ENCODE measurements at places on chromosomes 2 and 18. TPM values are rescaled to one million over a fixed set of nuclear protein-coding genes. Genes with fewer than 3 reads are reported as not detected.

GCFC2 gene
- total RNA-seq, result 9.3 TPM

EVX2 gene
- total RNA-seq, result not detected

NPPC gene
- total RNA-seq, result not detected

ANKRD36B gene
- 7.5 TPM for total RNA-seq

KRTCAP3 gene
- 44.1 TPM for total RNA-seq

RNPEPL1 gene
- total RNA-seq, result 31.4 TPM

NEURL3 gene
- not detected for total RNA-seq

RIT2 gene
- not detected for total RNA-seq

HTR2B gene
- not detected for total RNA-seq

FBXO15 gene
- total RNA-seq, result 1.1 TPM

ARHGEF33 gene
- 0.14 TPM for total RNA-seq

TMEM169 gene
- total RNA-seq, result 3.2 TPM

PAX8 gene
- total RNA-seq, result 0.60 TPM

DYNAP gene
- not detected for total RNA-seq

CBLN2 gene
- total RNA-seq, result not detected

LIPG gene
- total RNA-seq, result 40.8 TPM

NTSR2 gene
- not detected for total RNA-seq

TP53I3 gene
- 70.7 TPM for total RNA-seq

ITPRIPL1 gene
- 0.99 TPM for total RNA-seq

COLEC12 gene
- not detected for total RNA-seq

PCARE gene
- total RNA-seq, result not detected

HOXD11 gene
- not detected for total RNA-seq

ARHGAP25 gene
- 3.9 TPM for total RNA-seq

FER1L5 gene
- not detected for total RNA-seq

NRP2 gene
- 20.4 TPM for total RNA-seq

CPLX4 gene
- not detected for total RNA-seq

SP9 gene
- not detected for total RNA-seq

COBLL1 gene
- total RNA-seq, result 14.6 TPM
